NCI-H1092 (cell line): ENCODE measurements at places on chromosomes 4 and X.

DNA sequence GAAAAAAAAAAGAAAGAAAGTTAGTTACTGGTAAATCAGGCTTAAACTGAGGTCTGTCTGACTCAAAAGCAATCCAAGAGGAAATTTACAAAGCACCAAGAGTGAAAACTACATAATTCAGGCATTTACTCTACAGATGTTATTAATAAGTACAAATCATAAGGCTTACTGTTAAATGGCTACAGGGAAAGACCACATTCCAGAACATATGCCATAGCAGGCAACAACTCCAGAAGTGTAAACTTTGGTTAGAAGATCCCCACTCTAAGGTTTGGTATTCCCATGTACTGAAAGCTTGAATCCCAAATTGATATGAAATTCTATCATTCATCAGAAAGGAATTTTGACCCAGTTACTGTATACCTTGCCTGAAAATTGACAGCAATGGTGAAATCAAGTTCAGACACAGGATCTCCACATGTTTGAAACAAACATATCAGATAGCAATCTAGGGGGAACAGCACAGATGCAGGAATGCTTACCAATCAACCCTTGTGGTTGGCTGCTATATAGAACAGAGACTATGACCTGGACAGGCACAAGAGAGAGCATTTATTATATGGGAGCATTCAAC, 6.6 kb downstream of the USP26 start:
- DNase-seq, result no peak

DNA sequence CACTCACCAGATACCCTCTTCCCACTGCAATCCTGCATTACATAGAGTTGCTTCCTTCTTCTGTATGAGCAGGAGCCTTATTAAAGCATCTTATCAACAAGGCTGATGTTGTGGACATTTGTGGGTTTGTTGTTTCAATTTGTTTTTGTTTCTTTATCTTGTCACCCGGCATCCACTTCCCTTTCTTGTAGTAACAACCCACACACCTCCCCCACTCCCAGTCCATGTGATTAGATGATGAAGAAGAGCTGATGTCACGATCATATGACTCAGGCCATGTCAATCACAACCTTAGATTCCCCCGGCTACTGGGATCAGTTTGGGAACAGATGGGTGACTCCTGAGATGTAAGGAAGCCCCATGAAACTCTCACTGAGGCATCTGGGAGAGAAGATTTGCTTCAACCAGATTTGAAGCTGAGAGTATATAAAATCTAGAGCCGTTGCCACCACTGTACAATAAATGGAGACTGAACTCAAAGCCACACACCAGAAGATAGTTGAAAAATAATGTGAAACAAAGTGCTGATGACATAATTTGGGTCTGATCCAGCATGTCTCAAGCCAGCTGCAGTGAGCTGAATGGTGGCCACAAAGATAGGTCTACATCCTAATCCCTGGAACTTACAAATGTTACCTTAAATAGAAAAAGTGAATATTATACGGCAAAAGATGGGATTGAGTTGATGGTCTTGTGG, 34.1 kb upstream of the SRD5A3 start:
- DNase-seq, result no peak

DNA sequence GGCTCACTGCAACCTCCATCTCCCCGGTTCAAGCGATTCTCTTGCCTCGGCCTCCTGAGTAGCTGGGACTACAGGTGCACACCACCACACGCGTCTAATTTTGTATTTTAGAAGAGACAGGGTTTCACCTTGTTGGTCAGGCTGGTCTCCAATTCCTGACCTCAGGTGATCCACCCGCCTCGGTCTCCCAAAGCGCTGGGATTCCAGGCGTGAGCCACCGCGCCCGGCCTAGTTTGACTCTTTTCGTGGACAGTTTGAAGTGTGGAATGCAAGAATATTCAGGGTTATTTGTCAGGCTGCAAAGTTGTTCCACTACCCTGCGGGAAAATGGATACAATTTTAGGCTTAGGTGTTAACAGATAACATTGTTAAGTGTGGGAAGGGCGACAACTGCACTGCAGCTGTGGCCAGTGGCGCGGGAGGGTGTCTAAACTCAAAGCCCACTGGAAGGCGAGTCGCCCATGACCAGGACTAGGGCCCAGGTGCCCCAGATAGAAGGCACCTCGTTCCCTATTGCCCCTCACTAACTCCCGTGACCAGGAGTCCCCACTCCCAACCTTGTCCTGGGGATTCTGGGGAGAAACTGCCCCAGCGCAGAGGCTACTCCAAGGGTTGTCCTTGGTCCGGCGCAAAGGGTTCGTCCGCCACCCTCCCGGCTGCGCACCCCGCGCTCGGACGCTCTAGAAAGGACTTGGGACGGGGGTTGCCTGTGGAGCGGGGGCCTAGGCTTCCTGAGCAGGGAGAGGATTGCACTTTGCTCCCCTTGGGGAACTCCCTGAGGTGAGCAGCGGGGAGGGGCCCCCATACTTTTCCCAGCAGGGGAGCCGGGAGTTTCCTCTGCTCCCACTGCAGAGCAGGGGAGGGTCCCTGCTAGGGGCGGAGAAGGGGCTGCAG, 1.1 kb upstream of the CD99 start:
- DNase-seq, result no peak

DNA sequence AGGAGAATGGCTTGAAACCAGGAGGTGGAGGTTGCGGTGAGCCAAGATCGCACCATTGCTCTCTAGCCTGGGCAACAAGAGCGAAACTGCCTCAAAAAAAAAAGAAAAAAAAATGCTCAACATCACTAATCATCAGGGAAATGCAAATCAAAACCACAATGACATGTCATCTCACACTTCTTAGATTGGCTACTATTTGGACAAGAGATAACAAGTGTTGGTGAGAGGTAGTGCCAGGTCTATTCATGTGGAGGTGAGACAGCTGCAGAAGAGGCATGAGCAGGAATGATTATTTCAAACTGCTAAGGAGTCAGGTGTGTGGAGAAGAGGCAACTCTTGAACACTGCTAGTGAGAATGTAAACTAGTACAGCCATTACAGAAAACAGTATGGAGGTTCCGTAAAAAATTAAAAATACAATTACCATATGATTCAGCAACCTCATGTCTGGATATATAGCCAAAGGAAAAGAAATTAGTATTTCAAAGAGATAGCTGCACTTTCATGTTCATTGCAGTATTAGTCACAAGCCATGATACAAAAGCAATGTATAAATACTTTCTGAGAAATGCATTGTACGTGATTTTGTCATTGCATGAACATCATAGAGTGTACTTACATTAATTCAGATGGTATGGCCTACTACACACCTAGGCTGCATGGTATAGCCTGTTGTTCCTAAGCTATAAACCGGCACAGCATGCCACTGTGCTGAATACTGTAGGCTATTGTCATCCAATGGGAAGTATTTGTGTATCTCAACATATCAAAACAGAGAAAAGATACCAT, 75.3 kb downstream of the TMEM144 start:
- DNase-seq, result no peak

- no peak for DNase-seq
Measured at GRCh38 chrX:15017491-15017890, 144.3 kb downstream of the MOSPD2 start.

- peak; percentile 94 for DNase-seq
Measured at GRCh38 chr4:119933606-119934005, 133.0 kb downstream of the MAD2L1 start.

DNA sequence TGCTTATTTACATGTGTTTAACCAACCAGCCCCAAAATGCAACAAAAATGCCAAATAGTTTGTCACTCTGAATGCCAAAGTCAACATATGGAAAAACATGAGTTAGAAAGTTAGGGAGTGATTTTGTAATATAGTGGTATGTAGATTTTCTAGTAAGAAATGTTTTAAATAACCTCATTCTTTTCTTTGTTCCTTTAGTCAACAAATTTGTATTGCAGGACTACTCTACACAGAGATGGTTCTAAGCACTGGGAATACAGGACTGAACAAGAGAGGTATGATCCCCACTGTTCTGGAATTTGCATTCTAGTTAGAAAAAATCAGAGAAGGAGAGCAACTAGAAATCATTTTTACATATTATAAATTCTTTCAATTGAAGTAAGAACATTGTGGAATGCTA, 218.8 kb upstream of the ANXA10 start:
- DNase-seq, result no peak

- no peak for DNase-seq
Measured at GRCh38 chrX:19373351-19373891, 29.7 kb downstream of the PDHA1 start.

DNA sequence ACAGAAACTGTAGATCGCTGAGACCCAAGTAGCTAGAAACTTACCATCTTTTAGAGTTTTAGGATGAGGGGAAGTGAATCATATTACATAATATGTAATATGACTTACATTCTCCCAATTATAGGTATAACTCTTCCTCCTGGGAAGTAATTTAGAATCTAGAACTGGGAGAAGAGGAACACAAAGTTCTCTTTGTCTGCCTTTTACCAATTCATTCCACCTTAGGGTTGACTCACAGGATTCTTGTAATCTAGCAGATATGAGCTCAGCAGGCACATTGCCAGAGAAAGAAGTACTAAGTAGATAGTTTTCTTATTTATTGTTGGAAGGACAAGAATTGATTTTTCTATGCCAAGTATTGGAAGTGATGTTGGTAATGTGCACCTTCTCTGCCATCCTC, 58.0 kb upstream of the CCSER1 start:
- no peak for DNase-seq

DNA sequence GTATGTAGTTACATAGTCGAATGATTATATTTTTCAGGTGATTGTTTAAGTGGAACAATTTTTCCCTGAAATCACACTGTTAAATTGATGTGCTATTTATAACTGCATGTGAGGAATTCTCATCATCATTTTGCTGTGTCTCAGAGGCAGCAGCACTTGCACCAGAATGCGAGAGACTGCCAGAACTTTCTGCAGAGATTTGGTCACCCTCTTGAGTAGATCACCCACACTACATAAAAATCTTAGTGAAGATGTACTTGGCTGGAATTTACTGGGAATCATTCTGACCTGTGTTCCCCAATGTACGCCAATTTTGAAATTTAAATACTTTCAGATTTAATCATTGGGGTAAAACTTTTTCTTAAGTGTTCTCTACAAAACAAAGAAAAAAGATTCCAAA, 5.4 kb downstream of the UGT2B4 start:
- DNase-seq, result no peak

- no peak for DNase-seq
Measured at GRCh38 chrX:111006116-111006515, 89.9 kb upstream of the PAK3 start.

DNA sequence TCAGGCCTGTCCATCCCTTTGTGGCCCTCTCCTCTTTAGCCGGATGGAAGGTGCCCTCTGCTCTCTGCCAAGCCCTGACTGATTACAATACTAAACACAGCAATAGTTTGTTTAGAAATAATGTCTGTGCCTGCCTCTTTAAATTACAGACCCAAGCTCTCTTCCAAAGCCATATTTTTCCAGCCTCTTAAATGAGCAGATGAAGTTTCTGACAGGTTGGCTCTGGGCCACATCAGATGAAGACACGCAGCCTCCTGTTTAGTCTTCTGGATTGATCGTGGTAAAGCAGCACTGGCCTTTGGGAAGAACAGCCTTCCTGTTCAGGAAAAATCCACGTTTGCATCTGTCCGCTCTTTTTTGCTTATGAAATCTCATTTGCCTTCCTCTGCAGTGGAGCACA, 133.6 kb downstream of the CPE start:
- DNase-seq, result no peak

- DNase-seq, result no peak
Measured at GRCh38 chr4:104940927-104941326, 205.7 kb upstream of the TET2 start.

DNA sequence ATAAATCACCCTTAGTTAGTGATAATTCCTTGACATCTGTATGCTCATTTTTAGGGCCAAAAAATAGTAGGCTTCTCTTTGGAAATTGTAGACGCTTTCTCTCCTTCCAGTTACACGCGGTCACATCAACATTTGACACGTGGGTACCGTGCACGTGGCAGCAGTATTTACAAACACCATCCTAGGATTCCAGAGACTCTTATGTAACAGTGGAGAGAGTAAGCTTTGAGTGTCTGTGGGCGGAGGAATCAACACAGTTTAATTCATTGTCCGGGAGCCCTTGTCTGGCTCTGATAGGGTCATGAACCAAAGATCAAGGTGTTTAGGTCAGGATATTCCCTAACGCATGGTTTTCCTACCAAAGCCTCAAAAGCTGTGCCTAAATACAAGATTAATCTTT, 12.2 kb downstream of the TET2 start:
- no peak for DNase-seq

DNA sequence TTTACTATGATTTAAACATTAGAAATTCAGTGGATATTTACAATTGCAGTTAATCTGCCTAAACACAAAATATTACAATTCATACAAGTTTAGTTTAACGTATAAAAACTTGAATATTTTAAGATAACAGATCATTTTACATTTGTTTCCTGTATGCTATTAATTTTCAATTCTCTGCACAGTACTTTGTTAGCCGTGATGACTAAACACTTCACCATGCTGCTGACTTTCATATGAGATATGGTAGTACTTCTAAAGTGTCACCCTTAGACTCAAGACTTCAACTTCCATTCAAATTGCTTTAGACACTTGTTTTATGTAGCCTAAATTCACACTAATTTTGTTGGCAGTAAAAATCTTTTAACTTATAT, 1646.4 kb upstream of the ADGRL3 start:
- DNase-seq, result no peak

DNA sequence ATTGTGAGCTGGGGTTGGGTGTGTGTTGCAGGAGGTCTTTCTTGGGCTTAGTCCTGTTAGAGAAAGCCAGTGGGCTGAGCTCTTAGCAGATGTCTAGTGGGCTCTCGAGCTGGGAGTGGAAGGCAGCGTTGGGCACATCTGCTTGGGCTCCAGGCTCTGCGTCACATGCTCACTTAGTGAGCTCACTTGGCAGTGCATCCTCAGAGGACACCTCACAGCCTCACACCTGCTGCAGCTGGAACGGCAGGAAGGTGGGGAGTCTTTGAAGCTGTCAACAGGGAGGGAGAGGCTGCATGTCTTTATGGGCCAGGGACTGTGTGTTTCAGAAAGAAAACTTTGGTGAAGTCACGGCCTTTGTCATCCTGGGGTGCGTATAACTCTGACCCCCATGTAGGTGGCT, 82.2 kb downstream of the PSAPL1 start:
- DNase-seq, result no peak

DNA sequence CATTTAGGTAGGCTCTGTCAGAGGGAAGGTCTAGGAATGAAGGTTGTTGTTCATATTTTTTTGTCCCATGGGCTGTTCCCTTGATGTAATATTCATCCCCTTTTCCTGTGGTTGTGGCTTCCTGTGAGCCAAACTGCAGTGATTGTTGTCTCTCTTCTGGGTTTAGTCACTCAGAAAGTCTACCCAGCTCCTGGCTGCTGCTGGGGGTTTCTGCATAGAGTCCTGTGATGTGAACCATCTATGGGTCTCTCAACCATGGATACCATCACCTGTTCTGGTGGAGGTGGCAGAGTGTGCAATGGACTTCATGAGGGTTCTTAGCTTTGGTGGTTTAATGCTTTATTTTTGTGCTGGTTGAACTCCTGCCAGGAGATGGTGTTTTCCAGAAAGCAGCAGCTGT, 122.8 kb downstream of the ZC4H2 start:
- no peak for DNase-seq
